NCI-H1694 (cell line): ENCODE measurements at places on chromosomes 7 and 10.

GRCh38 chr7:115230882-115231571 lies 309.1 kb downstream of the MDFIC start:
- peak; percentile 25 for DNase-seq

DNA sequence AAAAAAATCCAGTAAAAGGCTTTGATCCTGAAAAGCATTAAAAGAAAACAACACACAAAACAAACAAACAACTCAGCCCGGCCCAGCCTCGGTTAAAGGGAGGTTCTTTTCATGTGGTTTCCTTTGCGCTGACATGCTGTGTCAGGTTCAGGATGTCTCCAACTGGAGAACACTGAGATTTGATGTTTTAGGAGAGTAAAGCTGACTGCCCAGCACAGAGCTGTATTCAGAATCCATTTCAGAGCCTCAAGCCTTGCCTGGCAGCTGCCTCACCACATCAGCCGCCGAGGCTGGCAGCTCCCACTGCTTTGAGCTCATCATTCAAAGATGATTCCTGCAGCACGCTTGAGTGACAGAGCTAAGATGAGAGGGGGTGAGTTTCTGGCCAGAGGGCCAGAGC lies 205.8 kb upstream of the LYZL1 start:
- DNase-seq: no peak

DNA sequence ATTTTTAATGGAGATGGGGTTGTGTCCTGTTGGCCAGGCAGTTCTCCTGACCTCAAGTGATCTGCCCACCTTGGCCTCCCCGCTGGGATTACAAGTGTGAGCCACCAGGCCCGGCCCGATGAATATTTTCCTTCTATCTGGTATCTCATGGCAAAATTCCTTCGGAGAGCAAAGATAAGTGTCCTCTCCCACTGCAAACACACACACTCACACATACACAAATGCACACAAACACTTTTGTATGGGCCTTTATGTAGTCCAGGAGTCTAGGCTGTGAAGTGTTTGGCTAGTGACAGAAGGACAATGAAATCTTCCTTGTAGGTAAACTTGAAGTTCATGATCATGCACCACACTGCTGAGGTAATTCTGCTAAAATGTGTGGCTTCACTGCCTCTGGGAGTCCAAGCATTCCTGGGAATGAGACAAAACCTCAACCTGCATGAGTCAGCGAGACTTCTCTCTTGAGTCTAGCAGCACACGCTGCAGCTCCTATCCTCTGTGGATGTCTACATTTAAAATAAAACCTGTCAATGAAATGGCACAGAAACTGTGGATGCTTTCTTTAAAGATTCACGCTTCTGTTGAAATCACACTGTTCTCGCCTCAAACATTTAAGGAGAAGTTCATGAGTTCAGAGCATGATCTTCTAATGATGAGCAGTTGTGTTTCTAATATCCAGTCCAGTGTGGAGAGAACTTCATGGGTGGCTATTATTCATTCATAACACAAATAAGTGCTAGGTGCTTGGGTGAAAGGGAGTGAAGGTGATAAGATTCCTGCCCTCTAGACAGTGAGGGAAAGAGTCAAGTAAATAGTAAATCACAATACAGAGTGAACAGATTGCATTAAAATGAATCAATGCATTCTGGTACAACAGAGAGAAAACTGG lies 96.5 kb downstream of the NRP1 start:
- DNase-seq: no peak

- peak; percentile 82 for DNase-seq
These were observed 165.6 kb upstream of the KMT2E start for GRCh38 chr7:104848138-104848990.

DNA sequence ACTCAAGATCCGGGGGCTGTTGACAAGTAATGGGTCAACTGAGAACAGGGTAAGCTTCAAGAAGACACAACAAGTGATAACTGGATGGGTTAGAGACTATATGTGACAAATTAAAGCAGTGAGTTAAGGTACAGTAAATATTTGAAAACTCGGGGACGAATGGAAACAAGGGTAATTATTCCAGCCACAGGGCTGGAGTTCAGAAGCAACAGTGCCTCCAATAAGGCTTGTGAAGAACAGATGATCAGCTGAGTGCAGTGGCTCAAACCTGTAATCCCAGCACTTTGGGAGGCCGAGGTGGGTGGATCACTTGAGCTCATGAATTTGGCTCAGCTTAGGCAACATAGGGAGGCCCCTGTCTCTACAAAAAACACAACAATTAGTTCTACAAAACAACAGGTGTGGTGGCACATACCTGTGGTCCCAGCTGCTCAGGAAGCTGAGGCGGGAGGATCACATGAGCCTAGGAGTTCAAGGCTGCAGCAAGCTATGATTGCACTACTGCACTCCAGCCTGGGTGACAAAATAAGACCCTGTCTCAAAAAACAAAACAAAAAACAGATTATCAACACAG lies 20.5 kb upstream of the DLD start:
- no peak for DNase-seq

GRCh38 chr7:147711447-147711846 lies 879.1 kb upstream of the C7orf33 start:
- no peak for DNase-seq

GRCh38 chr7:155003376-155004214 lies 671 bp upstream of the PAXIP1 start:
- peak; percentile 18 for DNase-seq

DNA sequence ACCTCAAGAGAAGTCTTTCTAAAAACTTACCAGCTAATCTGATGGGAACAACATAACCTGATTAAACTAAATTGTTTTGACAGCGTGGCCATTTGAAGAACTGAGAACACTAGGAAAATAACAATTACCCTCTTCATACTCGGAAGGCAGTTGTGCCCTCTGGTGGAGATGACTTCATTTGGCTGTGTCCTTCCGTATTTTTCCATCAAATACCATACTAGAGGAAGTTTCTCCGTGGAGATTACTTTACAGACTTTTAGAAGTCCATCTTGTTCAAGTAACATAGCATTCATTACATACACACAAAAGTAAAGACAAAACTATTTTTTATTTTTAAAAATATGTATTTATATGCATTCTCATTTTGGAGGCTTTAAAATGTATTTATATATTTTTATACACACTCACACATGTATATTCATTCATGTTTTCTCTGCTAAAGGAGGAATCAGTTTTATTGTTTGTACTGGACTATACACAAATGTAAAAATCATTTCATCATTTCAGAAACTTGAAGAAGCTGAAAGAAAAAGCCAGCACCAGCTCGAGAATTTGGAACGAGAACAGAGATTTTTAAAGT lies 25.2 kb downstream of the SMNDC1 start:
- DNase-seq: peak; percentile 64

DNA sequence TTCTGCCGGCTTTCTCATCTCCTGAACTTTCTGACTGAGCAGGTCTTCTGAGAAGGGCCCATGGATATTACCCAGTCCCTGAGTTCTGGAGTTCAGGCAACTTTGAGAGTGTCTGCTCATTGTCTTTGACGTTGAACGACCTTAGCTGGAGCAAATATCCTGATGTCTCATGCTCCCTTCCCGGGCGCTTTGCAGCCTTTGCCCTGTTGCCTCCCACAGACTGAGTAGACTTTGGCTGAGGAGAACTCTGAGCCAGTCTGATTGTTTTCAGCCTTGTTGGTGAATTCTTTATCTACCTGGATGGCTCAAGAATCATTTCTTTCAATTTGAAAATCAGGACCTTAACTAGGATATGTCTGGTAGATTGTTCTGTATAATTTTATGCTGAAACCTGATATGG lies 353.7 kb downstream of the GLRX3 start:
- DNase-seq: no peak

GRCh38 chr10:63707254-63707910 lies 186.2 kb downstream of the REEP3 start:
- no peak for DNase-seq

DNA sequence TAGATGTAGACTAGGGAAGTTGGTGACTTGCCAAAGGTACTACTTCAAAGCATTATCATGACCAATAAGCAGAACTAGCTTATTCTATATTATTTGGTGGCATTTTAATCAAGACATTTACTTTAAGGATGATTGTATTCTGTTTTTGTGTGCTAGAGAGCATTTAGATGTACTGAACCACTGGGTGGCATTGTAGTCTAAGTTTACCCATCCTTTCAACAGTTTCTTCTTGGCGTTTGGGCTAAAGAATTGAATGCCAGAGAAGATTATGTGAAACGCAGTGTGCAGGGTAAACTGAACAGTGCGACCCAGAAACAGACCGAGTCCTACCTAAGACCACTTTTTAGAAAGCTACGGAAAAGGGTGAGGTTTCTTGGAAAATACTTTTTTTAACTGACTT lies 26.8 kb downstream of the PRPF18 start:
- DNase-seq: peak; percentile 35

DNA sequence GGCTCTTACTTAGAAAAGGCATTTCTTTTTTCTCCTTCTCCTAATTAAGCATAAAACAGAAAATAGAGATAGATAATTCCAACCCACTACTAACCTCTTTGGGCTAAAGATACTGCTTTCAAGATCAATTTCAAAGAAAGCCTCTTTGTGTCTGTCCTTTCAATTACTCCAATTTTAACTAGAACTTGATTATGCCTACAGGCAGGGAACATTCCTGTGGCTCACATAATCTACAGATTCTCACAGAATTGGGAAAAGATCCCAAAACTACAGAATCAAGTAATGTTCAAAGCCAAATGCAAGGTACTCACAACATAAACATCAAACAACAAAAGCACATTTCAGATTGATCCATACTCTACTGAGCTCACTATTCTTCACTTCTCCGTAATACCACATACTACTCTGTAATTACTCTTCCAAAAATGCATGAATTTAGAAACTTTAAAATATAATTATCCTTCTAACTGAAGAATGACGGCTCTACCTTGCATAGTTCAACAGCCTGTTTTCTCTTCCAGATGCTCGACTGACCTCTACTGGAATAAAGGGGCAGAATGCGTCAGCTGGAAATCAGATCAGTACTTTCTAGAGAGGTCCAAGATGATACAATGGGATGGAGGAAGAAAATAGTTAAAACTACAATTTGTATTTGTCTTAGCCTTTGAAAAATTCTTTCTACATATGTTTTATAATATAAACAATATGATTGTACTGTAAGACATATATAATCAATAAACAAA lies 3.9 kb downstream of the MTERF1 start:
- no peak for DNase-seq

- no peak for DNase-seq
These were observed 75.1 kb upstream of the KMT2E start for GRCh38 chr7:104938741-104939390.

DNA sequence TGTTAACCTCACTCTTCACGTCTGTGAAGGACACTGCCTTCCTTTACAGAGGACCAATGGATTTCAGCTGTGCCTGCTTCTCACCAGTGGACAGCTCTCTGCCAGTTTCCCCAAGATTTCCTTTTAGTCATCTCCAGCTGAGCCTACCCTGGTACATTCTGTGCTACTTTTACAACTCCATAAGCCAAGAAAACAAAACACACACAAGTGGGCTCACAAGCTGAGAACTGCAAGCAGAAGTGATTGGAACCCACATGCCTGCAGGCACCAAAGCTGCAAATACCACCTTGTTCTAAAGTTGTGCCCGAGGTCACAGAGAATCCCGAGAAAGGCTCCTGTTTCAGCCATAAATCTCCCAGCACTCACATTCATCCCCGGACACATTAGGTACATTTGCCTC lies 636.8 kb downstream of the PHTF2 start:
- DNase-seq: no peak

DNA sequence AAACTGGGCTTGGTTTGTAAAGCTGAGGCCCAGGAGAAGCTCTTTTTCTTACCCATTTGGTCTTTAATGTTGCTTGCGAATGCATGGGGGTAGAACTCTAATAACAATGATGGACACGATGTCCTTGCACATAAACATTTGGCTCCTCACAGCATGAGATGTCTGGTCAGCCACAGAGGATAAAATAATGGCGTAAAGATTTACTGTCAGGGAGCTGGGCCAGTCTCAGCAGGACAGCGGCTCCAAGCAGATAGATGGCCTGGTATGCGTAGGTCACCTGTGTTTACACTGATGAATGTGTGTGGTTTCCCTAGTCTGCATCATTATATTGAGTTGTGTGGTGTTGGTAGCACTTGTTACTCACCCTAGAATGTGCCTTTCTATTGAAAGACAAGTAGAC lies 537.4 kb downstream of the CNTNAP2 start:
- DNase-seq: no peak

DNA sequence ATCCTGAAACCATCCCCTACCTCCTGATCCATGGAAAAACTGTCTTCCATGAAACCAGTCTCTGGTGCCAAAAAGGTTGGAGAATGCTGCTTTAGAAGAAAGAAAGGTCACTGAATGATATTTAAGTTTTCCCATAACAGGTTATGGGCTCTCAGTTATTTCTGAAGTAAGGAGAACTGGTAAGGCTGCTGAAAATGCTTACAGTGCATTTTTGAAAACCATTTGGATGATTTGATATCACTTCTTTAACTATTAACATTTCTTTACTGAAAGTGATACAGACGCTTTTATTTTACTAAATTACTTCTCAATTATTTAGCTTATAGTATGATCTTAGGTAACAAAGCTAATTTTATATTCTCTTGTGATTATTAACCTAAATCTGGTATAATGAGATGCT lies 1094.4 kb upstream of the C7orf33 start:
- no peak for DNase-seq

GRCh38 chr10:51433949-51434475 lies 265.4 kb downstream of the CSTF2T start:
- no peak for DNase-seq

- no peak for DNase-seq
These were observed 18.2 kb upstream of the UNCX start for GRCh38 chr7:1214516-1214915.

- no peak for DNase-seq
These were observed 101.3 kb downstream of the STRA8 start for GRCh38 chr7:135334830-135335543.
